H1 (cell line): ENCODE measurements at places on chromosomes 3 and 15.

GRCh38 chr3:143775459-143775858, 72.8 kb downstream of the SLC9A9 start:
- DNase-seq = no peak

DNA sequence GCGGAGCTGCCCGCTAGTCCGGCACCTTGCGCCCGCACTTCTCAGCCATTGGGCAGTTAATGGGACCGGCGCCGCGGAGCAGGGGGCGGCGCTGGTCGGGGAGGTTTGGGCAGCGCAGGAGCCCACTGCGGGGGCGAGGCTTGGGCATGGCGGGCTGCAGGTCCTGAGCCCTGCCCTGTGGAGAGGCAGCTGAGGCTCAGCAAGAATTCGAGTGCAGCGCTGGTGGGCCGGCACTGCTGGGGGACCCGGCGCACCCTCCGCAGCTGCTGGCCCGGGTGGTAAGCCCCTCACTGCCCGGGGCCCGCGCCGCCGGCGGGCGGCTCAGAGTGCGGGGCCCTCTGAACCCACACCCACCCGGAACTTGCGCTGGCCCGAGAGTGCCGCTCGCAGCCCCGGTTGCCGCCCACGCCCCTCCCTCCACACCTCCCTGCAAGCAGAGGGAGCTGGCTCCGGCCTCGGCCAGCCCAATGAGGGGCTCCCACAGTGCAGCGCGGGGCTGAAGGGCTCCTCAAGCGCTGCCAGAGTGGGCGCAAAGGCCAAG, 835.0 kb downstream of the TBL1XR1 start:
- DNase-seq = no peak

DNA sequence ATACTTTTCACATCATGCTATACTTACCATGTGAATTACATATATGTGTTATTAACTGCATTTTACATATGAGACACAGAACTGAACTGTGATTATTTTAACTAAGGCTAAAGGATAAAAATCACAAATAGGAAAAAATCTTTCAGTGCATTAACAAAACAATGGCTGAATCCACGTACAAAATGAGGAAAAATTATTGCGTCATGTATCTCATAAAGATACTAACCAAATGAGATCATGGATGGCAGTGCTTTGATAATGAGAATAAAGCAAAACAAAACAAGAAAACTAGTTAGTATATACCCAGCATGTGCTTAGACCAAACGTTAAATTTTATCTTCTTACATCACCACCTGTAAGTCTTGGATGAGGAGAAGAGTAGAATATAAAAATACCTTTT, 66.0 kb downstream of the SCAPER start:
- no peak for DNase-seq

- DNase-seq = no peak
Observed at GRCh38 chr3:193031911-193032310, 114.3 kb upstream of the MB21D2 start.

DNA sequence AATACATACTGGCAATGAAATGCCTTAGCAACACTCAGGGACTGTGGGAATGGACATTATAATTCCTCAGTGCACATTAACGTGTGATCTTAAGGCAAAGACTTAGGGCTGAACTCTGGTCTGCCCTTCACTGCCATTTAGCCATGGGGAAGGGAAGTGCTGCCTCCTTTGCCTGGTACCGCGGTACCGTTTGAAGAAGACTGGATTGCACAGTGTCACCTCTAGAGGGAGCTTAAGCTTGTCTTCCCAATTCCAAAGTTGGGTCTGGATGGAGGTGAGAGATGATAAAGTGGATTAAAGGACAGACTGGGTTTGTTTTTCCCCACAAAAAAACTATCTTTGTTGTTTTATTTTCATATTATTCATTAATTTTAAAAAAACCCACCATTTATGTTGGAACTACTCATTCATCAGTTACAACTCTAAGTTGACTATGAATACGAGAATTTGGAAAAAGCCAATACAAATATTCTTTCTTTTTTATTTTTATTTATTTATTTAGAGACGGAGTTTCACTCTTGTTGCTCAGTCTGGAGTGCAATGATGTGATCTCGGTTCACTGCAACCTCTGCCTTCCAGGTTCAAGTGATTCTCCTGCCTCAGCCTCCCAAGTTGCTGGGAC, 60.0 kb upstream of the SYN2 start:
- peak; percentile 17 for DNase-seq

- no peak for DNase-seq
Observed at GRCh38 chr15:72389231-72389630, 8.9 kb upstream of the TMEM202 start.

DNA sequence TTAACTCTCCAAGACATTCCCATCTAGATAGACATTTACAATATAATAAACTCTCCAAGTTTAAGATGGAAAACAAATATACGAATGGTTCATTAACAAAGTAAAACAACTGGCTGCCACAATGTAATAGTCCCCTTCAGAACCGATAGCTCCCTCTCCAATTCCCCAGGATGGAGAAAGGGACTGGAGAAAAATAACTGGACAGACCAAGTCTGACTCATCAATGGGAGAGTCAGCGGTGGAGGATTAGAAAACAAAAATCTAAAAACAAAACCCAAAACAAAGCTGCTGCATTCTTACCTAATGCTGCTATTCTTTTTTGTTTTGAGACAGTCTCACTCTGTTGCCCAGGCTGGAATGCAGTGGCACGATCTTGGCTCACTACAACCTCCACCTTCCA, 468.1 kb downstream of the SHQ1 start:
- no peak for DNase-seq

DNA sequence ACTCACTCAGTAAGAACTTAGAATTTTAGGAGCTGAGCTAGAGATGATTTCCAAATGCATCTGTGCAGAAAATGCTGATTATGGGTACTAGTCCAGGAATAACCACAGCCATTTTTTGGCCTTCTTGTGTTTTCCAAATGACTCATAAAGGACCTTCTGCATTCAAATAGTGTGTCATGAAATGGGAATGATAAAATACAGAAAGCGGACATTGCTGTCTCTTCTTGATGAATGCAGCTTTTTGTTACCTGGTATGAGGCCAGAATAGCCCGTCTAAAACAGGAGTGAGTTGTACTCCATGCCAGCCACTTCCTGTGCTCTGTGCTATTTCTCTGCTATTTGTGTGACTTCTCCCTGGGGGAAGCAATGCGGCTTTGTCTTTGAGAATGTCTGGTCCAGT, 20.5 kb upstream of the FRMD5 start:
- no peak for DNase-seq

DNA sequence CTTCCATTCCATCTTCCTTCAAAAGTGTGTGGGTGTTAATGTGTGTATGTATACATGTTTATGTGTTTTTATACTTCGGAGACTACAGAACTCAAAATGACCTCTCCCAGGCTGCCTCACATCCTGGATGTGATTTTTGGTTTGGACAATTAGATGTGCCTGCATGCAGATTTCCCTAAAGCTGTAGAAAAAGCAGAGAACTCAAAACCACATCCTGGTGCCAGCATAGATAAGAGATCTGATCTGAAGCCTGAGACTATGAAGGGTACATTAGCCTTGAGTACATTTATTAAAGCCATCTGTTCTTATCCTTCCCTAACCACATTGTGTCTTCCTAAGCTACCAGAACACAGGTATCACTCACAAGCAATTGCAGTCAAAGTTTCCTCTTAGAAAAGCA, 319.4 kb upstream of the RASGRP1 start:
- no peak for DNase-seq

DNA sequence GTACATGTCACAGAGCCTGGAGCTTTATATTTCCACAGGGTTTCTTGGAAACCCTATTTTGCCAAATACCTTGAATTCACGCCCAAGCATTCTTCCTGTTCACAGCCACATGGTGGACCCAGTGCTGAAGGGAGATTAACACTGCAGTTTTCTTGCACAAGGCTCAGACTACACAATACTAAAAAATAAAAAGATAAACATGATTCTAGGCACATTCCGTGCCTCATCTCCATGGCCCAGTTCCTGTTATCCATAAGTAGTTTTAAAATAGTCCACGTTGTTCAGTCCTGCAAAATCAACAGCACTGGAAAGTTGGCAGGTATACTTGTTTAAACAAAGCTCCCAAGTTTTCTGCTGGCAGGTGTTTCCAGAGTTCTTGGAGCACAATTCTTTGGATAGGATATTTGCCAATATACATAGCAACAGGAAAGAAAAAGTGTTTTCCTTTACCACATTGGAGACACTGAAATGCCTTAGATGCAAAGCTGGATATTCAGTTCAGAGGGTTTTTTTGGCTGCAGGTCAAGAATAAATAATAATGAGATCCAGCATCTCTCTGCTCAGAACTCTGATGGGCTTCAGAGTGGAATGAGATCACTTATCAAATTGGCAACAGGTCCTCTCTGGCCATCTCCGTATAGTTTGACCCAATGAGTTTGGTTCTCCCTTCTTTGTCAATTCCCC, 88.1 kb upstream of the TGFBR2 start:
- DNase-seq = no peak

DNA sequence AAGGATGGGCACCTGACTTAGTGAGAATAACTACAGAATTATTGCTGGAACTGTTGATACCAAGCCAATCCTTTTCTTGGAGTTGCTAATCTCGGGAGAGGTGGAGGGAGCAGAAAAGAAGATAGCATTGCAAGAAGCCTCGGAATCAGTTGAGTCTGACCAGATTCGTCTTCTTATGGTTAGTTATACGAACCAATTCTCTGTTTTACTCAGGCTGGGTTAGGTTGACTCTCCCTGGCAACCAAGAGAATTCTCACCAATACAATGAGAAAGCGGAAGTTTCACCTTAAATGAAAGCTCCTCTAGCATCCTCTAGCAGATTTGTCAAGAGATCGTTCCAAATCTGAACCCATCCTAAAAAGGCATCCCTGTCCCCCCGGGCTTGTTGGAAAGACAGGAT, 43.5 kb upstream of the UBE2E1 start:
- no peak for DNase-seq

- no peak for DNase-seq
Observed at GRCh38 chr3:126358038-126358815, 1.0 kb upstream of the KLF15 start.

DNA sequence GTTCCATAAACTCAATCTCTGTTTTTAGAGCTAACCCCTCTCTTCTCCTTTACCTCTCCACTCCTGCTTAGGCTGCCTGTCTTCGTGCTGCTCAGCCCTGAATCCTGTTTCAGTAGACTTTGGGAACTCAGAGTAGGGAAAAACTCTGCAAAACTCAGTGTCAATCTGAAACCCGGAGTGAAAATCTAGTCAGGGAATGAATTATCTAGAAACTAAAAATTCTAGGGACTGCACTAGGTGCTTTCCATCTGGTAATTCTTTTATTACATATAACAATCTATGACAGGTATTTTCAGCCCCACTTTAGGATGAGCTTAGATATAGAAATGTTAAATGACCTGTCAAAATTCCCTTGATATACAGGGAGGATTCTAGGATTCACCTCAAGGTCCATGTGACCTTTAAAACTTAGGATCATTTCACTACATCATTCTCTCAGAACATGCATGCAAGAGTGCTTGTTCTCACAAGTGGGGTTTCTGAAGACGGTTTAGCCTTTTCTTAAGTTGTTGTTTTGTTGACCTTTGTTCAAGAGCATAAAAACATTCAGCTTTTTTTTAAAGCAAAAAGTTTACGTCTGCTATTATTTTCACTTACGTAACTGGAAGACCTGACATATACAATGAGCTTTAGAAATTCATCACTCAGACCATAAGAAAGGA, 108.2 kb upstream of the MBNL1 start:
- no peak for DNase-seq

DNA sequence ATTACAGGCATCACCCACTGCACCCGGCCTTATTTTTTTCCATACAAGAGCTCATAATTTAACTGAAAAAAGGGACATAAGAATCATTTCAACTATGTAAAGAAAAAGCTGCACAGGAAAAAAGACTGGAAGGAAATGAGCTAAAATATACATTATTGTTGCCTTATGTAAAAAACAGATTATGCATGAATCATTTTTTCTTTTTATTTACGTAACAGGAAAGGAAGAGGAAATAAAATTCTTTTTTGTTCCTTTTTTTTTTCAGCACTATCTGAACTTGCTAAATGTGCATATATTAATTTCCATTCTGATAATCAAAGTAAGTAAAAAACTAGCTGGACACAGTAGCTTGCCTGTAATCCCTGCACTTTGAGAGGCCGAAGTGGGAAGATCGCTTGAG, 12.1 kb downstream of the KIF9 start:
- no peak for DNase-seq

GRCh38 chr3:110293660-110294059, 778.0 kb upstream of the NECTIN3 start:
- DNase-seq = no peak

- DNase-seq = no peak
Observed at GRCh38 chr15:81023483-81024264, 23.0 kb downstream of the TLNRD1 start.

GRCh38 chr3:194686414-194686815, 732 bp downstream of the FAM43A start:
- no peak for DNase-seq

- no peak for DNase-seq
Observed at GRCh38 chr3:100927775-100928174, 65.4 kb downstream of the ABI3BP start.

- DNase-seq = no peak
Observed at GRCh38 chr3:12633108-12633507, 30.8 kb downstream of the RAF1 start.

DNA sequence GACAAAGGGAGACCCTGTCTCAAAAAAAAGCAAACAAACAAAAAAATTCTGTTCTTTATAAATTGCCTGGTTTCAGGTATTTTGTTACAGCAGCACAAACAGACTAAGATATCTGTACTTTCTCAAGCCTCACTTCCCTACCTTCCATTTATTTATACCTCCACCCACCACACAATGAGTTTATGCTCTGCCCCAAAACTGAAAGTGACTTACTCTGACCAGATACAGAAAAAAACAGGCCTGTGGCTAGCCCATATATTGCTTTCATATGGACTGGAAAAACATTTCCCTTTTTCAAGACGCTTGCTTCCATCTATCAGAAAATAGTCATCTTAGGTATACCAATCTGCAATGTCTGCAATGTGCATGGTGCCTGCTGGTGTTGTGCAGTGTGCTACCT, 8.7 kb upstream of the GPD1L start:
- no peak for DNase-seq
